ENCODE measurements at places on chromosomes 5 and 9.

GRCh38 chr5:3186736-3187405 is 408.8 kb upstream of the IRX1 start:
- no peak for DNase-seq

DNA sequence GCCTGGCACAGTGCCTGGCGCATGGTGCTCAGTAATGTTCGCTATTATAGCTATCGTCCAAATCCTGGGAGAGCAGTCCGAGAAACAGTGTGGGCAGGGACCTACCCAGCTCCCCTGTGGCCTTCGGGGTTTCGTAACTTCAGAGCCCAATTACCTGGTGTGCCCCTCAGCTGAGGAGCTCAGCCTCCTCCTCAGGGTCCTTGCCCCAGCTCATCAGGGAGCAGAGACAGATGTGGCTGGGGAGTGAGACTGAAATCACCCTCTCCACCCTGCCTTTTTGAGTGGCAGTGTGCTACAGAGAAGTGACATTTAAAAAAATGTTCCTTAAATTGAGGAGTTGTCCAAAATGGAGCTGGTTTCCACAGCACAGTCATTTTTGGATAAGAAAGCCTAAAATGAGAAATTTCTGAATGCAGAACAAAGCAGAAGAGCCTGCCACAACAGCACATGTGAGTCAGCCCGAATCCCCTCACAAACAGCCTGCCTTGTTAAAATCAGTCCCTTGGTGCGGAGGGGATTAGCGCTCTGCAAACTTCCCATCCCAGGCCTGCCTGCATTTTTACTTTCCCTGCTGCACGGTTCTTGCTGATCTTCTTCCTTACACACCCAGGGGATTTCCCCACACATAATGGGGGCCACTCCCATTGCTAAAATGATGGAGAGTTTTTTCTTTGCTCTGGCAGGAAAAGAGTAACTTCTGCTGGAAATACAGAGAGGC is 78.1 kb upstream of the PITX1 start:
- DNase-seq, result no peak

GRCh38 chr5:81188962-81189361 is 44.2 kb upstream of the CKMT2 start:
- no peak for DNase-seq

GRCh38 chr5:21654556-21654955 is 1198.6 kb downstream of the CDH12 start:
- DNase-seq, result no peak

- no peak for DNase-seq
These were observed 74.2 kb upstream of the TYRP1 start for GRCh38 chr9:12618956-12619355.

DNA sequence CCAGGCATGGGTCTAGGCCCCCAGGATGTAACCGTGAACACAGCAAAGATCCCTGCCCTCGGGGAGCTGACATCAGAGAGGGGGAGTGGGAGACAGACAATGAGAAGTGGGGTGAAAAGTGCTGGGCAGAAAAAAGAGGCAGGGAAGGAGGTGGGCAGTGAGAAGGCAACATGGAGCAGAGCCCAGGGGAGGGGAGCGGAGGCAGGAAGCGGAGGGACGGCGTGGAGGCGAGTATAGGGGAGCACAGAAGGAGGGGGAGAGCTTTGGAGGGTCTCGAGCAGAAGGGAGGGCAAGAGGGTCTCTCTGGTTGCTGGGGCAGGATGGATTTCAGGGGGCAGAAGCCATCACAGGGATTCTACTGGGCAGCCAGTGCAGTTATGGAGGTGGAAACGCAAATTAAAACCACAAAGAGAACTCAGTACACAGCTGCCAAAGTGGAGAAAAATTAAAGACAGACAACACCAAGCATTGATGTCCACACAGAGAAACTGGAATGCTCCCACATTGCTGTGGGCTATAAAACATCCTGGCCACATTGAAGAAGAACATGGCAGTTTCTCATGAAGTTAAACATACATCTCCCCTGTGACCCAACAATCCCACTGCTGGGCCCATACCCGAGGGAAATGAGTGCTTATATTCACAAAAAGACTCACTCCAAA is 21.1 kb upstream of the LAMC3 start:
- no peak for DNase-seq

DNA sequence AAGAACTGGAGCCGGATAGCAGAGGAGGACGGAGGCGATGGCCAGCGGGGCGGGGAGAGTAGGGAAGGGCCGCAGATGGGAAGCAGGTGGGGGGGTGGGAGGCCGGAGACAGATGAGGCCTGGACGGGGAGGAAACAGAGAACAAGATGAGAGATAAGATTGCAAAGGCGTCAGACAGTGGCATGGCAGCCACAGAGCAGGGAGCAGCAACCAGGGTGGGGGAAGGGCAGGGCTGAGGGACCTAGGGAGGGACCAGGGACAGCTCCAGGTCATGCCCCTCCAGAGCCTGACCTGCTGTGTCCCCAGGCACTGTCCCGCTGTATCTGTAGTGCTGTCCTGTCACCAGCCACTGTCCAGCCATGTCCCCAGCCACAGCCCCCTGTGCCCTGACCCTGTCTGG is 49.6 kb upstream of the LMX1B start:
- DNase-seq, result no peak

- no peak for DNase-seq
These were observed 225.8 kb upstream of the CDH18 start for GRCh38 chr5:20213803-20214202.

DNA sequence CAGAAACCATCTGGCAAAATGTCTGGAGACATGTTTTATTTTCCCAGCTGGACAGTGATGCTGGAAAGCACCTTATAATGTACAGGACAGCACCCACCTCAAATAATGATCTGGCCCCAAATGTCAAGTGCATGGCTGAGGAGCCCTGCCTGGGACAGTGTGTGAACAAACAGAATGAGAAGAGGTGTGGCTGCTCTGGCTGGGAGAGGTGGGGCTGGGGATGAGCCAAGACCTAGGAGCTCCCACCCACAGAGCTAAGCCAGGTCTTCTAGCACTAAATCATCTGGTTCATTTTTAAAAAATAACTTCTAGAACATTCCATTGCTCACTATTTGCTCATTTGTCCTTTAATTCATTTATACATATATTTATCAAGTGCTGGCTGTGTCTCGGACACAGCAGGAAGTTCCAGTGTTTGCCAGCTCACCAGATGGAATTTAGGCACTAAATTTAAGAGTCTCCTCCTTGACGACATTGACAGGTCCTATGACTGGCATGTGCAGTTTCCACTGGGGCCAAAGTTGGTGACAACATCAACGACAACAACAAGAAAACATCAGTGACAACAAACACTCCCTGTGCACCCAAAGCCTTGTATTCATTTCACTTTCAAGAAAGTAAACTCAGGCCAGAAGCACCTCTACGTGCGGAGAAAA is 59.1 kb downstream of the GTF3C4 start:
- DNase-seq, result no peak

DNA sequence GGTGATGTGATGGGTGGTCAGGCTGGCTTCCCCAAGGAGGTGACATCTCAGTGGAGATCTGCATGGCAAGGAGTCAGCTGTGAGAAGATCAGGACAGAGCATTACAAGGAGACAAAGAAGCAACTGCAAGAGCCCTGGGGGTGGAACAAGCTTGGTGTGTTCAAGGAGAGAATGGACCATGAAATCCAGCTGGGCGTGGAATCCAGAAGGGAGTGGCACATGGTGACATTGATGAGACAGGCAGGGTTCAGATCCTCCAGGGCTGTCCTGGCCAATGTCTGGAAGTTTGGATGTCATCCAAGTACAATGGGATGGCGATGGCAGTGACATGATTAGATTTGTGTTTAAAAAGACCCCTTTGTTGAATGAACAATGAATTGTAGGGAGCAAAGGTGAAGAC is 175.6 kb downstream of the MACROH2A1 start:
- no peak for DNase-seq

All from stimulated activated CD4-positive, alpha-beta T cell treated with anti-CD3 and anti-CD28 coated beads, Interleukin-12 subunit alpha, Interleukin-12 subunit beta, amount 100 ng/mL, for 24 hours (primary cell).